ENCODE measurements at places on chromosomes 6 and 20. TPM values are rescaled to one million over a fixed set of nuclear protein-coding genes. Genes with fewer than 3 reads are reported as not detected.

The OR2H1 gene
- total RNA-seq, result not detected

The PRDM13 gene
- not detected for total RNA-seq

The CLDN20 gene
- total RNA-seq, result not detected

The CRYBG1 gene
- 38.1 TPM for total RNA-seq

The ZSCAN23 gene
- 0.51 TPM for total RNA-seq

The SCUBE3 gene
- 0.85 TPM for total RNA-seq

The GTF3C6 gene
- 62.6 TPM for total RNA-seq

The SLC17A3 gene
- total RNA-seq, result 0.17 TPM

The ILRUN gene
- 62.0 TPM for total RNA-seq

The DEFB124 gene
- not detected for total RNA-seq

The DST gene
- 265 TPM for total RNA-seq

The MRPL14 gene
- 48.1 TPM for total RNA-seq

The RAET1E gene
- not detected for total RNA-seq

The SLC12A5 gene
- 0.47 TPM for total RNA-seq

The SEMG1 gene
- not detected for total RNA-seq

The ADGRB3 gene
- not detected for total RNA-seq

The F13A1 gene
- not detected for total RNA-seq

The ULBP3 gene
- 14.9 TPM for total RNA-seq

The NECAB3 gene
- total RNA-seq, result 12.4 TPM

The DNAH8 gene
- under 0.01 TPM for total RNA-seq

The EPB41L1 gene
- 21.1 TPM for total RNA-seq

The ZFP57 gene
- total RNA-seq, result 1.7 TPM

The SPTLC3 gene
- 1.4 TPM for total RNA-seq

The RRAGD gene
- 0.51 TPM for total RNA-seq

The CALHM6 gene
- 0.85 TPM for total RNA-seq

The CLIC1 gene
- total RNA-seq, result 615 TPM

The LY6G5B gene
- 3.2 TPM for total RNA-seq

The CYP39A1 gene
- total RNA-seq, result 3.4 TPM

The ENPP5 gene
- not detected for total RNA-seq

The SIRPB2 gene
- total RNA-seq, result 1.3 TPM

The SLC25A27 gene
- 1.9 TPM for total RNA-seq

The HAO1 gene
- not detected for total RNA-seq

The KCNK15 gene
- total RNA-seq, result 0.17 TPM

The PTCRA gene
- not detected for total RNA-seq

The TDRD6 gene
- total RNA-seq, result 0.05 TPM

The FRS3 gene
- total RNA-seq, result 1.2 TPM

Data from dermis blood vessel endothelial cell (primary cell).